Tibial artery (tissue), 4 donors: ENCODE measurements at places on chromosomes 4 and X.
A peak's percentile ranks its signal among the peaks of the same experiment; 100 is the strongest.

GRCh38 chr4:25235401-25235800 is 1.6 kb downstream of the PI4K2B start:
- no peak for DNase-seq

DNA sequence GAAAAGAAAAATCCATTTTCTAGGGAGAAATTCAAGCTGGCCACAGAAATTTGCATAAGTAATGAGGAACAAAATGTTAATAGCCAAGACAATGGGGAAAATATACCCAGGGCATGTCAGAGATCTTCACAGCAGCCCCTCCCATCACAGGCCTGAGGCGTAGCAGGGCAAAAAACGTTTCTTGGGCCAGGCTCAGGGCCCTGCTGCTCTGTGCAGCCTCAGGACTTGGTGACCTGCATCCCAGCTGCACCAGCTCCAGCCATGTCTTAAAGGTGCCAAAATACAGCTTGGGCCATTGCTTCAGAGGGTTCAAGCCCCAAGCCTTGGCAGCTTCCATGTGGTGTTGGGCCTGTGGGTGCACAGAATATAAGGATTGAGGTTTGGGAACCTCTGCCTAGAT is 32.1 kb upstream of the TMPRSS11B start:
- DNase-seq = no peak

DNA sequence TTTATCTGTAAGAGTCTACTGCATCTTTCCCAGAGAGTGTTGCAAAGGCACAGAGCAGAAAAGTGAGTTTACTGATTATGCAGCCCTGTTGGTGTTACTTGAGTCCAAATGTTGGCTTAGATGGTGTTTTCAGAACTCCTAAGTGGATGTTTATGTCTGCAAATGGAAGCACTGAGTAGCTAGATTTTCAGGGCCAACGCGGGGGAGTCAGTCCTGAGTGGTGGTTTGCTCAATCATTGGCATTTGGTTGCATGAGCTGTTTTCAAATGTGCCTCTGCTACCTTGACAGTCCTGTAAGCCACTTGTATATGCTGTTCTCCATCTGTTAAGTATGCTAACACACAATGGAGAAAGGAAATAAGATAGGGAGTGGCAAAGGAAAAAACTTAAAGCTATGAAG is 45.4 kb downstream of the MAMLD1 start:
- DNase-seq = no peak

GRCh38 chr4:31141832-31142142 is 421.6 kb downstream of the PCDH7 start:
- no peak for DNase-seq

DNA sequence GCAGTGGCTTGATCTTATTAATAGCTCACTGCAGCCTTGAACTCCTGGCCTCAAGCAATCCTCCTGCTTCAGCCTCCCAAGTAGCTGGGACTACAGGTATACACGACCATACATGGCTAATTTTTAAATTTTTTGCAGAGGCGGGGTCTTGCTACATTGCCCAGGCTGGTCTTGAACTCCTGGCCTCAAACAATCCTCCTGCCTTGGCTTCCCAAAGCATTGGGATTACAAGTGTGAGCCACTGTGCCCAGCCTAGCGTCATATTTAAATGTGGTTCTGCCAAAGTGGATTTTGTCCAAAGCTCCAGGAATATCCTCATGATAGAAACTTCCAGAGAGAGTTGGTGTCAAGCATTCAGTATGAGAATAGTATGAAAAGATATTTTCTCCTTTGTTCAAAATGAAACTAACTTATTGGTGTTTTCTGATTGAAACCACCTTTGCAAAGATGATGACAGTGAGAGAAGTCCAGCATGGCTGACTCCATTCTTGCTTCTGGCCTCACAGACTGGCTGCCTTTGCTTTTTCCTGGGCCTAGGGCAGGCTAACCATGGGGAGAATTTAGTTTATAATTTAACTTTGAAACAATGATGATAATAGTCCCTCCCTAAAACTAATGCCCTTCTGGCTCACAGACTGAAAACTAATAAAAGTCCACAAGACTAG is 129.0 kb downstream of the C4orf51 start:
- DNase-seq = no peak

GRCh38 chrX:109890910-109891502 is 111.9 kb upstream of the TMEM164 start:
- DNase-seq = peak; percentile 64

- DNase-seq = no peak
Observed at GRCh38 chr4:100510551-100510950, 7.3 kb downstream of the EMCN start.

- DNase-seq = no peak
Observed at GRCh38 chr4:185437809-185438208, 12.0 kb upstream of the UFSP2 start.

DNA sequence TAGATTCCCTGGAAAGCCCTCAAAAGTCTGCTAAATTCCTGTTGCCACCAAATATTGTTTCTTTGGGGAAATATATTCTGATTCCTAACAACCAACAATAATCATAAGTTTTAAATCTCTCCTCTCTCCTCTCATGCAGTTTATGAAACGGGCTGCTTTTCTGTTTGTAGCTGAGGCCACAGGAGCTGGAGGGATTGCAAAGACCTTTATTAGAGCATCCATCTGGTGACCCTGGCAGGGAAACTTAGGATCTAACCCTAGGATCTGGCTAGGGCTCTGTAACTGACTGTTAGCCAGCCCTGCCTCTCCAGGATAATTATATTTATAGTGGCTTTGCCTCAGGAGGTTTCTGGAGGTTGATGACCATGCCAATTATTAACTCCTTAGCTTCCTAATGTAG is 56.9 kb downstream of the SMAD1 start:
- no peak for DNase-seq

DNA sequence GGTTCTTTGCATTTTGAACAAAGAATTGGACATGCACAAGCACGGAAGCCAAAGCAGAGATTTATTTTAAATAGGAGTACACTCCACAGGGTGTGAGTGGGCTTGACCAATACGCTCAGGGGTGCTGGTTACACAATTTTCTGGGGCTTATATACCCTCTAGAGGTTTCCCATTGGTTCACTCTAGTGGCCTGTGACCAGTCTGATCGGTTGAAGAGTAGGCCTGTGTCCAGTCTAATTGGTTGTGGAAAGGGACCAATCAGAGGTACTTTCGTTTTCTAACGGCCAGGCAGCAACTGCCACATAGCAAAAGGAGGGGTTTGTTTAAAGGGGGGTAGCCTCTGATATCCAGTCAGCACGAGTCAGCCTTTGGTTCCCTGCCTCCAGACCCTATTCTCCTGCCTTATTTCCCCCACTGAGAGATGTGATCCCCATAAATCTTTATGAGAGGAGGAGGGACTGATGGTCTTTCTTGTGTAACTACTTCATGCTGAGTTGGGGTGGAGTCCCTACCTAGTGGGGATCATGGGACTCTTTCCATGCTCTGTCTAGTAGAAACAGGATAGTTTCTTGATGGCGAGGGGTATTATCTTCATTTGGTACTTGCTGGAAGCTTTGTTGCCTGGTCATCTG is 11.3 kb upstream of the AREG start:
- no peak for DNase-seq

- no peak for DNase-seq
Observed at GRCh38 chr4:122681568-122681967, 50.9 kb upstream of the BBS12 start.

- no peak for DNase-seq
Observed at GRCh38 chr4:155079871-155080270, 128.6 kb upstream of the NPY2R start.

GRCh38 chr4:136680271-136680670 is 852.0 kb downstream of the PCDH18 start:
- DNase-seq = no peak

GRCh38 chr4:135741583-135741982 is 1540.0 kb upstream of the PABPC4L start:
- DNase-seq = no peak

GRCh38 chrX:115058276-115058675 is 40.9 kb upstream of the IL13RA2 start:
- DNase-seq = no peak

DNA sequence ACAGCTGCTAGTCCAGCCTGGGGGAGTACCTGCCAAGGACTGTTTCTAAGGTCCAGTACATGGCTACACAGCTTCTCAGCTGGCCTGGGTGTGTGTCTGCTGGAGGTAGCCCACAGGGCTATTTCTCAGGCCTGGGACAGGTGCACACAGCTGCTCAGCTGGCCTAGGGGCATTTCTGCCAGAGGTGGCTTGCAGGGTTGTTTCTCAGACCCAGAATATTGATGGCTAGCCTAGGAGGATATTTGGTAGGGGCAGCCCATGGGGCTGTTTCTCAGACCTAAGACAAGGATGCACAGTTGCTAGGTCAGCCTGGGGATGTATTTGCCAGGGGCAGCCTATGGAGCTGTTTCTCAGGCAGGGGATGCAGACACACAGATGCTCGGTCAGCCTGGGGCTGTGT is 29.4 kb downstream of the RAB28 start:
- no peak for DNase-seq

- DNase-seq = no peak
Observed at GRCh38 chr4:139027776-139028175, 12.2 kb downstream of the NOCT start.

DNA sequence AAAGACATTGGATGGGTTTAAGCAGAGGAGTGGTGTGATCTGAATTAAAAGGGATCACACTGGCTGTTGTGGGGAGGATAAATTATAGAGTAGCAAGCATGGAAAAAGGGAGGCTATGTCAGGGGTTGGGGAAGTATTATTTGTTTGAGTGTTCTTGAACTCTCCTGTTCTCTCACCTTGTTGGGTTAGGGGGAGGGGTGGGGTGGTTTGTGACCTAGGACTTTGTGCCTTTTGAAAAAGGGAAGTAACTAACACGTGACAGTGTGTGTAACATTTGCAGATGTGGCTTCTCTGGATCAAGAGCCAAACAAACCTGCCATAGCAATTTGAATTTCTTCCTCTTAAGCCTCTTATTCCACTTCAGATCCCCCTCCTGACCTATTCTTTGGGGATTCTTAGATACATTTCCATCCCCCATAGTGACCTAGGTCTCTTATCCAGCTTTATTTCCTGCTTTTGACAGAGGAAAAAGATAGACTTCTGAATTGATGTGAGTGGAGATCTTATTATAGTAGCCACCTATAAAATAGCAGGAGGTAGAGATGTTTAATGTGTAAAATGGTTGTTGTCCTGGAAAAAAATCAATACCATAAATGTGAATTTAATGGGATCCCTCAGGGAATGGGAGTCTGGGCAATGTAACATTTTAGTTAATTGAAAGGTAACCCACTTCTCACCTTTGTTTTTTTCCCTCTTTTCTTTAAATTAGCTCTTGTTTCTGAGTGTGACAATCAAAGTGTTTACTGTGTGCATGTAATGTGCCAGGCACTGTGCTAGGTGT is 120.4 kb downstream of the CT47B1 start:
- no peak for DNase-seq

DNA sequence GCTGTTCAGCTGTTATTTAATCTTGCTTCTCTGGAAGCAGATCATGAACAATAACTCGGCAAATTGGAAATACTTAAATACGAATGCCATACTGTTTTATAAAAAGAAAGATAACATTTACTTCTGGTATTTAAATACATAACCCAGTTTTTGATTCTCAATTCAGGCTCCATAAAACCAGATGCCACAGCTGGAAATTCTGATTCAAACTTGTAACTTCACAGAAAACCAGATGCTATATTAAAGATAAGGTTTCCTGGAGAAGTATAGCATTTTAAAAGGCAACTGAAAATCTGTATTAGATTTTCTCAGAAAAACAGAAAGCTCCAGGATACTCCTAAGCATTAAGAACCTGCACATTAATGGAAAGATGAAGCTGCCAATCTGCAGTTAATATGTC is 40.2 kb downstream of the STX18 start:
- no peak for DNase-seq
